ENCODE measurements at places on chromosomes 3 and 15.

DNA sequence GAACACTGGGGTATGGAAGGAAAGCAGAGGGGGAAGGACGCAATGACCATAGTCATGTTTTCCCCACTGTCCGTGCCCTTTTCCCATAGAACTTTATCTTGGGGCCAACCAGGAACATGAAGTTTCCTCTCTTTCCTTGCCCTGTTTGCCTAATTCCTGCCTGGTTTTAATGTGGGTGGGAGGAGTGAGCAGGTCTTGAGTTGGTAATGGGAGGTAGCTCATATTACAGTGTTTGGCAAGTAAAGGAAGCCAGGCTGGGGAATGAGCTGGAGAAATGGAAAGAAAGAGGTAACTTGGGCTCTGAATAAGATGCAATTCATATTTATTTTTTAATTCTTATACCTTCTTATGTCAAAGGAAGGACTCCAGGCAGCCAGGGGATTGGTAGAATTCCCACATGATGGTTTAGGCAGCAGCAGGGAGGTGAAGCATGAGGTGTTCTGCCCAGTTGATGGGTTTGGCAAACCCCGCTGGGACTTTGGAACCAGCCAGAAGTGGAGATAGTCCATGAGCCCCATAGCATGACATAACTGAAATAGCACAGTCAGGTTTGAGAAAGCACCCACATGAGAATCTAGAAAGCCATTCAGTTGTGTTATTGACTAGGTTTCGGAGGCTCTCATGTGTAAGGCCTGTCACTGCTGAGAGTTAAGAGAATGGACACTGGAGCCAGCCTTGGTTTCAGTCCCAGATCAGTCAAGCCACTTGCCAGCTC is 60.0 kb downstream of the CCK start:
- no peak for DNase-seq

DNA sequence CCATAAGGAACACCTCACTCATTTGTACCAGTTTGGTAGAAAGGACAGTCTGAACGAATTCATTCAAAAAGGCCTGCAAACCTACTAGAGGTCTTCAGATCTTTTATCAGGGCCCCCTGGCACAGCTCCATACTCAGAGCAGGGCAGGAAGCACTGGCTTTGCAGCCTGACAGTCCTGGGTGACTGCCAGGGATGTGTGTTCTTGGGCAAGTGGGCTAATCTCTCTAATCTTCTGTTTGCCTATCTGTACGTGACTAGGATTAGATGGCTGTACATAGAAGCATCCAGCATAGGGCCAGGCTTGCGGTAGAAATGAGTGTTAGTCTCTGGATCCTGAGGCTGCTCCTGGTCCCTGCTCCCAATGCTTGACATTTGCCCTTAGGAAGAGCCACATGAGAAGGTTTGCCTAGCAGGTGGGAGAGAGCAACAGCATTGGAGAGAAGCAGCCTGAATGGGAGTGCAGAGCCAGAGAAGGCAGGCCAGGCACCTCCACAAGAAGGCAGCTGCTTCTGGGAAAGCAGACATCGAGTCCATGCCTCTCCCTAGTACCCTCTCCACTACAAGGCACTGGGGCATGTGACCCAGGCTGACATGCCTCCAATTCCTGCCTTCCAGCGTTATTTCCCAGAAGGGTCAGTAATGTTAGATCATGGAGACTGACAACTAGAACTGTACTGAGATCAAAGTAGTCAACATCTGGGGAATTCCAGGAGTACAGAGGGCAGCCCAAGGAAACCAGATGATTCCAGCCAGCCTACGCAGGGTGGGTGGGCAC is 1.0 kb upstream of the CXCR6 start:
- DNase-seq = no peak

DNA sequence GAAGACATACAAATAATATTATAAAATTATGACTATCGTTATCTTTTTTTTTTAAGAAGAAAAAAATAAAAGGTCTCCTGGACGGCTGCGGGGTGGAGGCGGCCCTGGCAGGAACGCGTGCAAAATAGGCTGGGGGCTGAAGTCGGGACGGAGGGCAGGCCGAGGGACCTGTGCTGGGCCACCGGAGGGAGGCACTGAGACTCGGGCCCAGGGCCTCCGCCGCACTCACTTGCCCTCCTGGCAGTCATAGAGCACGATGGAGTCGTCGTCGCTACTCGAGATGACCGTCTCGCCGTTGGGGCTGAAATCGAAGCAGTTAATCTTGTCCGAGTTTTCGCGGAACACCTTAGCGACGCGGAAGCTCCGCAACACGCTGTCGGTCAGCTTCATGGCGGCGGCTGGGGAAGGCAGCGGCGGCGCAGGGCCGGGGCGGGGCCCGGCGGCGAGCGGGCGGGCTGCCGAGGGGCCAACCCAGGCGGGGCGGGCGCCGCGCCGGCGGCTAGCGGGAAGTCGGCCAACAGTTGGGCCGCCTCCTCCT is 408 bp downstream of the WDR82 start:
- peak; percentile 68 for DNase-seq

DNA sequence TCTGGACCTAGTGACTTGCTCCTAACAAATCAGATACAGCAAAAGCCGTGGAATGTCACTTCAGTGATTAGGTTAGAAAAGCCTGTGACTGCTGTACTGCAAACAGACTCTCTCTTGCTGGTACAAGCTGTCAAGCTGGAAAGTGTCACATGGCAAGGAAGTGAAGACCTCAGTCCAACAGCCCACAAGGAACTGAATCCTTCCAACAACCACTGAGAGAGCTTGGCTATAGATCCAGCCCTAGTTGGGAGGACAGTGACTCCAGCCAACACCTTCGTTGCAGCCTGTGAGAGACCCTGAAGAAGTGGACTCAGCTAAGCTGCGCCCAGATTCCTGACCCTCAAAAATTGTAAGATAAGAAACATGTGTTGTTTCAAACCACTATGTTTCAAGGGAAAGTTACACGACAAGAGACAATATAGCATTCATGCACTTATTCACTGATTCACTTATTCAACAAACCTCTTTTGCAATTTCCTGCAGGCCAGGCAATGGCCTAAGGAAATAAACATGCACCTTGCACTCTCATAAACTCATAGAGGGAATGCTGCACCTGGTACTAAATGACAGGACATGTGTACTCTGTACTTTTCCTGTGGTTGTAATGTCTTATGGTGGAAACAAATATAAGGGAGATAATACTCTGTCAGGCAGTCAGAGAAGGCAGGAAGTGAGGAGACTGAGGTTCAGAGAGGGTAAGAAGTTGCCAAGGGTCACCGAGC is 142.9 kb downstream of the CADPS start:
- no peak for DNase-seq

DNA sequence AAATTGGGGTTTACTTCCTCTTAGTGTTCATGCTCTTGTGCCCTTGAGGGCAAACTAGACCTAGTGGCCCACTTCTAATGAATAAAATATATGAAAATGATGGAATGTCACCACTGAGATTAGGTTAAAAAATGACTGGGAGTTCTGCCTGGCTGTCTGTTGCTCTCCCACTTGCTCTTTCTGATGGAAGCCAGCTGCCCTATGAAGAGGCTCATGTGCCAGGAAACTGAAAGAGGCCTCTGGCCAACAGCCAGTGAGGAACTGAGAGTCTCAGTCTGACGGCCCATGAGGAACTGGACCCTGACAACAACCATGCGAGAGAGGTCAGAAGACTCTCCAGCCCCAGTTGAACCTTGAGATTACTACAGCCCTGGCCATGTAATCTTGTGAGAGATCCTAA is 107.1 kb upstream of the FHIT start:
- no peak for DNase-seq
